ENCODE measurements at places on chromosomes 11 and 22.

DNA sequence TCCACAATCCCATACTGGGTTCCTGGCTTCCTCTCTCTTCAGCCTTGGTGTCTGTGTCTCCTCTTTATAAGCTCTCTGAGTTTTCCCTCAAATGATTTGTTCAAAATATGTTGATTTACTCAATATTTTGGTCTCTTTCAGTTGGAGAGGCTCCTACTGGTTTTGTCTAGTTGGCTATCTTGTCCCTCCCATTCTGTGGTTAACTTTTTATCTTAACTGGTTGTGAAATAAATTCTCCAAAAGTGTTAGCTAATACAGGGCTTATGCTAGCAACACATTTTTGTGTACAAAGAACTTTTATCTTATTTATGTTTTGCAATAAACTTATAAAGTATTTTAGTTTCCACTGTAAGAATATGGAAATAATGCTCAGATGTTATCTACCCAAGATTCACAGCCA lies 200.9 kb downstream of the AASDHPPT start:
- H3K4me3 ChIP-seq = no peak overlapping the region
- H3K36me3 ChIP-seq = no peaks in the 10 kb centered on the region
- H3K27me3 ChIP-seq = no peaks in the 10 kb centered on the region
- no peaks in the 10 kb centered on the region for H3K4me1 ChIP-seq

- no peak overlapping the region for H3K27ac ChIP-seq
- peaks cover 3% of the 10 kb centered on the region for H3K27me3 ChIP-seq
- no peak for DNase-seq
- no peak overlapping the region for H3K4me3 ChIP-seq
These were observed 423.7 kb downstream of the BRD1 start for GRCh38 chr22:49404020-49404419.

DNA sequence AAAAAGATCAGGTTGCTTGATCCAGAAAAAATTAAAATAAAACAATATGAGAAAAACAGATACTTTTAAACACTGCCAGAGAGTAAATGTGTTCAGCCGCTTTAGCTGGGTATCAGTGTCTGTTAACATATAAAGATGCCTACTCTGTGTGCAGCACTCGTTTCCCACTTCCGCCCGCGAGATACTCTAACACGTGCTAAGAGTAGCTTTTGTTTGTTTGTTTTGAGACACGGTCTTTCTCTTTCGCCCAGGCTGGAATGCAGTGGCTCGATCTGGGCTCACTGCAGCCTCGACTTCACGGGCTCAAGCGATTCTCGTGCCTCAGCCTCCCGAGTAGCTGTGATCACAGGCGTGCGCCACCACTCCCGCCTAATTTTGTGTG lies 531 bp upstream of the MEN1 start:
- H3K27ac ChIP-seq = peak overlapping the region; percentile 74
- H3K4me1 ChIP-seq = peaks cover 20% of the 10 kb centered on the region
- H3K27me3 ChIP-seq = no peaks in the 10 kb centered on the region
- no peak for DNase-seq
- peaks cover 9% of the 10 kb centered on the region for H3K36me3 ChIP-seq

- peaks cover 2% of the 10 kb centered on the region for H3K27me3 ChIP-seq
- H3K4me1 ChIP-seq = no peaks in the 10 kb centered on the region
- H3K36me3 ChIP-seq = no peaks in the 10 kb centered on the region
- no peak overlapping the region for H3K27ac ChIP-seq
- no peak for DNase-seq
These were observed 98.6 kb downstream of the GRIK4 start for GRCh38 chr11:120610111-120610510.

Measured in activated CD4-positive, alpha-beta memory T cell treated with anti-CD3 and anti-CD28 coated beads for 36 hours (primary cell).